ENCODE measurements at places on chromosomes 4 and X.

- DNase-seq = no peak
These were observed 581.4 kb upstream of the AADAT start for GRCh38 chr4:170671171-170671570.

GRCh38 chrX:41189156-41189555 is 103.9 kb downstream of the USP9X start:
- no peak for DNase-seq

DNA sequence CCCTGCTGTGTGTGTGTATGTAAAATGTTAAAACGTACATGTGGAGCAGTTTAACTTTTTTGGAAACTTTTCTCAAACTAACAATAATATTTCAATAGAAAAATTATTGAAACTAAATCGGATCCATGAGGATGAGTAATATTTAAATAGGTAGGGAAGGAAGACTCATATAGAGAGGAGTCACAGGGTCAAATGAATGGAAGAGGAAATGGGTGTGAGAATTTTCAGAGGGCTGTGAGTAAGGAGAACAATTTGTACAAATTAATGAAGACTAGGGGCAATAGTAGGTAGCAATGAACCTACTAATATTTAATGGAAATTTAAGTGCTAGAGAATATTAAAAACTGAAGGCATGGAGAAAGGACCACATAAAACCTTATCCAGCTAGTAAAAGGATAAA is 290.7 kb upstream of the PCDH18 start:
- DNase-seq = no peak

DNA sequence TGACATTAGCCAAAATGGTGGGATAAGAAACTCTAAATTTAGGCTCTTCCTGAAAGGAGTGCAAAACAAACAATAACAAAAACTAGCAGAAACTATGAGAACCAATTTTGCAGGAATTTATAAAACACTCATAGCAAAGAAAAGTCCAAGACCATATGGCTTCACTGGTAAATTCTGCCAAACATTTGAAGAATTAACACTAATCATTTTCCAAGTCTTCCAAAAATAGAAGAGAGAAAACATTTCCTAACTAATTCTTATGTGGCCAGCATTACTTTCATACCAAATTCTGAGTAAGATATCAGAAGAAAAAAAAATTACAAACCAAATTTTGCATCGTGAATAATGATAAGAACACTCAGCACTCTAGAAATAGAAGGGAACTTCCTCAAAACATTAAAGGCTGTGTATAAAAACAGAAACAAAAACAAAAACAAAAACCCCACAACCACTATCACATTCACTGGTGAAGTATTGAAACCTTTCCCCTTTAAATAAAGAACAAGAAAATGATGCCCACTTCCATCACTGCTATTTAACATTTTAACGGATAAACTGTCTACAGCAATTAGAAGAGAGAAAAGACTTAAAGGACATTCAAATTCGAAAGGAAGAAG is 524.3 kb upstream of the GALNTL6 start:
- no peak for DNase-seq

DNA sequence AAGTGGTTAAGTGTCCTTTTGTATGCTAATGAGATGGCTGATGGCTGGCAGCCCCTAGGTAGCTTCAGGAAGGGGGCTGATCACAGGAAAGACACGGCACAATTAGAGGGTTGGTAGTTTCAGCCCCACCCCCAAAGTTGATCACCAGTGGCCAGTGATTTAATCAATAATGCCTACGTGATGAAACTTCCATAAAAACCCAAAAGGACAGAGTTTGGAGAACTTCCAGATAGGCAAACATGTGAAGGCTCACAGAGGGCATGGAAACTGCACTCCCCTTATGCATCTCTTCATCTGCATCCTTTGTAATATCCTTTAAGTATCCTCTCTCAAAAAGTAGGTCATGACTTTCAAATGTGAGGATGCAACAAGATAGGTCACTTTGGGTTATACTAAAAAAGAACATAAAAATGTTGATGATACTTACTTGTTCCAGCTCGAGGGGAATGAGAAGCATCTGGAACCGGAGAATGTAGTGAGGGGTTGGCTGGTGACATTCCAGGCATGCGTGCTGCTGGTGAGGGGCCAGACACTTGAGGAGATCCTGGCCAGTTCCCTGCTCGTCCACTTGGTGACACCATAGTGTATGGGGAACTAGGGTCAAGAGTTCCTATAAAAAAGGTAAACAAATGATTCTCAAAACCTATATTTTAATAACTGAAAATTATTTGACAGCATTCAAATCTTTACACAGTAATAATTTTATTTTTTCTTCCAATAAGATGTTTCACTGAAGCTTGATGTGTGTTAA is 16.7 kb upstream of the CXorf38 start:
- DNase-seq = no peak

GRCh38 chr4:29047341-29048041 is 1672.7 kb upstream of the PCDH7 start:
- no peak for DNase-seq

DNA sequence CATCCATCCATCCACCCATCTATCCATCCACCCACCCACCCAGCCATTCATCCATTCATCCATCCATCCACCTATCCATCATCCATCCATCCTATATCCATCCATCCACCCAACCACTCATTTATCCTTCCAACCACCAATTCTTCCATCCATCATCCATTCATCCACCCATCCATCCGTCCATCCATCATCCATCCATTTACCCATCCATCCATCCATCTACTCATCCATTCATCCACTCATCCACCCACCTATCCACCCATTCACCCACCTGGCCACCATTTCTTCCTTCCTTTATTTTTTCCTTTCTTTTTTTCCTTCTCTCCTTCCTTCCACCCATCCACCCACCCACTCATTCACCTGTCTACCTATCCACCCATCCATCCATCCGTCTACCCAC is 25.2 kb downstream of the HTRA3 start:
- no peak for DNase-seq

DNA sequence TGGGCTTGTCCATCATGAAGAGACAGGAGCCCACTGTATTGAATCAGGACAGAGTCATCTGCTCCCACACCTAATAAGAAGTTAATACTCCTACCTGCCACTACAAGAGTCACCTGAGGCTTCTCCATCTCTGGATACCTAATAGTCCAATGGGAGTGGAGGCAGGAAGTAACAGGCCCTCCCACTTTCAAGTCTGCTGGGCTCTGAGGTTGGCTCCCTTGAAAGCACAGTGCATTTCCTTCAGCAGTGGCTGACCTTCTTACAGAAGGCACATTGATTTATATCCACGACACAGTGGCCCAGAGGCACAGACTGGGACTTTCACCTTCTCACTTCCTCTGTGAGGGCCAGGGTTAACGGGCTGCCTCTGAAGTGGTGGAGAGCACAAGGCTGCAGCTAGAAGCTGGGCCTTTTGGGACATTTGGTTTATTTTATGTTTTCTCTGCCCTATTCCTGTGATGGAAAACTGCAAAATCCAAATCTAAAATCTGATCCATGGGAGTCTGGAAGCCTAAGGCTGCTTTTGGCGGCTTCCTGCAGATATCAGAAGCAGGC is 38.1 kb downstream of the FRG2 start:
- DNase-seq = no peak

GRCh38 chrX:132442691-132443090 is 46.1 kb downstream of the MBNL3 start:
- no peak for DNase-seq

DNA sequence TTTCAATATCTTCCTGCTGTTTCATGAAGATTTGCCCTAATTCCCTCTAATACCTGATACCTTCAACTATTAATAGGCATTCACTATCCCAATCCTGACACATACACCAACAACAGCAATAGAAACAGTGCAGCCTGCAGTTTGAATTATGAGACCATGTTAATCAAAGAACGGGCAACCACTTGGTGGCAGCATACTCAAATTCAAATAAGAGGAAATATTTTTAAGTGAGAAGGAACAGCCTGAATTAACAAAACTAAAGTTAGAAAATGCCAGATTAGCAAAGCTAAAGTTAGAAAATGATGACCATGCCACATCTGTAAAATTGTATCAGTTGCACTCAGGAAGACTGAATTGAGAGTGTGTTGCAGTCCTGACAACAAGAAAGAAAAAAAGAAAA is 204.9 kb downstream of the SMARCA1 start:
- DNase-seq = no peak

GRCh38 chrX:41935832-41936231 is 12.5 kb upstream of the CASK start:
- DNase-seq = no peak

DNA sequence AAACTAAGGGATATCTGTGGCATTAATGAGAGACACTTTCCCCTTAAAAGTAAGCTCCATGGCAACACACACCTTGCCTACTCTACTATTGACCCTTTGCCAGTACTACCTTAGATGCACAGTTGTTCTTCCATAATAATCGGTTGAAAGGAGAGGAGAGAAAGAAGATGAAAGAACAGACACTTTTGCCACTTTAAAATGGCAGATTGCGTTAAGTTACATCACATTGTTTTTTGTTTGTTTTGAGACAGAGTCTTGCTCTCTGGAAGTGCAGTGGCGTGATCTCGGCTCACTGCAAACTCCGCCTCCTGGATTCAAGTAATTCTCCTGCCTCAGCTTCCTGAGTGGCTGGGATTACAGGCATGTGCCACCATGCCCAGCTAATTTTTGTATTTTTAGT is 239.8 kb downstream of the SCFD2 start:
- no peak for DNase-seq

DNA sequence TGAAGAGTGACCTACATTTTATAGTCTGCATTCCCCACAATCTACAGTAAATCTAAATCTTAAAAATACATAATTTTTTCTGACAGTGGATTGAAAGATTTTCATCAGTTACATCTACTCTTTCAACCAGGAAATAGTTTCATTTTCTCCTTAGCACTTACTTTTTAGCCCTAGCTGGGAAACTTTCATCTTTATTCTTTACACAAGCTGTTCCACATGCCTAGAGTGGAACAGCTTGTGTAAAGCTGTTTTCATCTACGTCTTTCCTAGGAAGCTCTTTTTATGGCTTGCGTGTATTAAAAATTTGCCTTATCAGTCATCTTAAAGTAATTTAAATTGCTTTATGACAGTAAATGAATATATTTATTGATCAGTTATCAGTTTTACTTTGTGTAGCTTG is 40.5 kb downstream of the RBPJ start:
- DNase-seq = no peak

DNA sequence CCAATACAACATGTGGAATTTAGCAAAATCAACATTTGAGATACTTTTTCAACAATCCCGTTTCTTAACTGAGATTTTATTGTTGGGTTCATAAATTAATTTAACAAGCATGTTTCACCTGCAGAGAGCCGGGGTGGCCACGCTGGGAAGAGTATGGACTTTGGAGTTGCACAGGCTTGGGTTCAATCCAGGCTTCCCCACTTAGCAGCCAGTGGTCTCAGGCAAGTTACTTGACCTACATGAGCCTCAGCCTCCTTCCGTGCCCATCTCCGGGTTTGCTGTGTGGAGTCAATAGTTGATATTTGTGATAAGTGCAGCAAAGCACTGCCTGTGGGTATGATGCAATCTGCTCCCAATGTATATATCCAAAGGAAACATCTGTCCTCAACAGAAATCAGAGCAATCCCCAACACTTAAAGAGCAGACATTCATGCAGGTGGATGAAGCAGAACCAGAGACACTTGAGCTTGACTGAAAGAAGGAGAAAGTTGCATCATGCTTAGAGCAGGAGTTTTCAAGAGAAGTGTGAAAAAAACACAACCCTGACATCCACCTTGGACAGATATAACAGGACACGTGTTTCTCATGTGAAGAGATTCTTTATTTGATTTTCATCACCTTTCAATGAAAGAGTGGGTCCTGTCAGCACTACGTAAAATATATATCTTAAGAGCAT is 5.1 kb downstream of the CYTL1 start:
- no peak for DNase-seq

- no peak for DNase-seq
These were observed 6.6 kb upstream of the PDZD4 start for GRCh38 chrX:153836921-153837320.
